Testis (tissue), 5 donors: ENCODE measurements at places on chromosomes 7 and 10. TPM values are rescaled to one million over a fixed set of nuclear protein-coding genes. Genes with fewer than 3 reads are reported as not detected.

DNA sequence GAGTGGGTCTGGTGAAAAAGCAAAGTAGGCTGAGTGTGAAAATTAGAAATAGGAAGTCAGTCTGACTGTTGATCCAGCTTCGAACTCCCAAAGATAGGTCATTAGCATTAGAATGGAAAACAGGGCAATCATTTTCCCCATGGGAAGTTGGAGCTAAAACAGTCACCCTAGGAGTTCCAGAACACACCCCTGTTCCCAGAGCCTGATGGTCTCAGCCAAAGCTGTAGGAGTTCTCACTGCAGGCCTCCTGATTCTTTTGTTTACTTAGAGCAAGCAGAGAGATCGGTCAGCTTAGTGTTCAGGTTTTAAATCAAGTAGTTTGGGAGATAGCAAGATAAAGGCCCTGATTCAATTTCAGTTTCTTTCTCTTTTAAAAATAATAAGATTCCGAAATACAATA lies 28.8 kb upstream of the JCAD start:
- no peak for DNase-seq

- DNase-seq = no peak
These were observed 266.6 kb downstream of the POLR1F start for GRCh38 chr7:19442016-19442785.

Gene GATAD1
- total RNA-seq = 65.5 TPM

Gene DYNC1I1
- total RNA-seq = 7.1 TPM

- DNase-seq = no peak
These were observed 32.6 kb downstream of the IKZF1 start for GRCh38 chr7:50336894-50337703.

Gene ADARB2
- total RNA-seq = 13.0 TPM

- DNase-seq = no peak
These were observed 37.8 kb downstream of the MTPN start for GRCh38 chr7:135939261-135939812.

GRCh38 chr7:18177815-18178660 lies 150.4 kb upstream of the PRPS1L1 start:
- DNase-seq = no peak

GRCh38 chr7:77330169-77330882 lies 85.8 kb downstream of the GSAP start:
- DNase-seq = no peak

Gene GRM8
- total RNA-seq = 7.1 TPM

Gene C7orf57
- total RNA-seq = 12.3 TPM

- DNase-seq = no peak
These were observed 115.2 kb upstream of the PCGF5 start for GRCh38 chr10:91105269-91105668.

Gene MYO3A
- total RNA-seq = 8.7 TPM

GRCh38 chr10:76984559-76985443 lies 652.8 kb downstream of the KCNMA1 start:
- peak; percentile 86 for DNase-seq
